Activated T-helper 2 cell treated with anti-CD3 and anti-CD28 coated beads, Interferon-gamma antibody, Interleukin-2, Interleukin-4, amounts not matched to agents 10 μg/mL and 5 μg/mL and 100 μg/mL, durations not matched to agents 14 hours and 24 hours and 36 hours (primary cell): ENCODE measurements at places on chromosomes 5 and 9. TPM values are rescaled to one million over a fixed set of nuclear protein-coding genes. Genes with fewer than 3 reads are reported as not detected.
A peak's percentile ranks its signal among the peaks of the same experiment; 100 is the strongest.

The C5orf58 gene
- total RNA-seq, result not detected in 2 replicates

DNA sequence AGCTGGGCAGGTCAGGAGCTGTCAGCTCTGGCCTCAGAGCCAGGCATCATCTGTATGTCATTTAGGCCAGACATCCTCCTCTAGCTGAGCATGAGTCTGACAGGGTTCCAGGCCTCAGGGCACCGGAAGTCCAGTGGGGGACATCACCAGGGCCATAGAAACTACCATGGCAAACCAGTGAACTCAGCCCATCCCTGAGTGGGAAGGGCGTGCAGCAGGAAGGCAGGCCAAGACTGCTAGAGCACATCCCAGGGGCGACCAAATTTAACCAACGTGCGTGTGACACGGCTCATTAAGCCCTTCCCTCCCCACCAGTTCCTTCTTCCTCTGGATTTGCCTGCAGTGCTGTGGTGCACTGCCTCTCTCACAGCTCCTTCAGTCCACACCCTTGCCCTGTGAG is 75.9 kb downstream of the COL27A1 start:
- DNase-seq, result no peak

The PTPA gene
- 106 and 112 TPM in 2 replicates for total RNA-seq

GRCh38 chr9:132169672-132170392 is 8.0 kb downstream of the NTNG2 start:
- DNase-seq, result peak; percentile 34

GRCh38 chr5:174755106-174755505 is 30.7 kb downstream of the MSX2 start:
- DNase-seq, result no peak

The GLDC gene
- 1.0 and 1.4 TPM in 2 replicates for total RNA-seq

DNA sequence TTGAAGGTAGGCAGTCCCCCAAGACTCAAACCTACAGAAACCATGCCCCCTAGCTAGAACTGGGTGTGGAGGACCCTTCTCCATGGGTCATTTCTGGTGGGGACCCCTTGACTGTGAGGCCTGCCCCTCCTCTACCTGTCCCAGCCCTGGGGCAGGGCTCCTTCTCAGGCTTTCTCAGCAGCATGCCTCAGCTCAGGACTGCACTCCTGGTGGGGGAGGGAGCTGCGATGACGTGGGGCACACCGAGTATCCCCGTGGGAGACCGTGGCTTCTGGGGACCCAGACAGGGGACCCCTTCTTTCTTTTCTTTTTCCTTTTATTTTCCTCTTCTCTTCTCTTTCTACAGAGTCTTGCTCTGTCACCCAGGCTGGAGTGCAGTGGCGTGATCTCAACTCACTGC is 27.0 kb upstream of the PITX1 start:
- DNase-seq, result no peak

DNA sequence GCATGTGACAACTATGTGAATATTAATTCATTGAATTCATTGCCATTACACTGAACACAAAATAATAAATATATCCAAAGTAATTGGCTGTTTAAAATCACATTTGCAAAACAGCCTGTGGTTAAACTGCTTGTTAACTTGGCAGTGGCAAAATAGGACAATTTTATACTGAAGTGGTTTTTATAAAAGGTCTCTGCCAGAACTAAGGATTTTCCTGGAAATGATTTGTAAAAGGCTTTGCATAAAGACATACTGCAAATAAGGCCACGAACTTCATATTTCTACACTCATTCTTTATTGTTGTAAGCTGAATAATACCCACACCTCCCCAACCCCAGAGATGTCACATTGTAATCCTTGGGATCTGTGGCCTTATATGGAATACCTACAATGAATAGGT is 370.3 kb upstream of the RGMB start:
- DNase-seq, result no peak

- no peak for DNase-seq
These were observed 13.8 kb downstream of the TMEM267 start for GRCh38 chr5:43469671-43470391.

The NUTM2F gene
- not detected in 2 replicates for total RNA-seq

The F12 gene
- 3.5 and 5.8 TPM in 2 replicates for total RNA-seq

DNA sequence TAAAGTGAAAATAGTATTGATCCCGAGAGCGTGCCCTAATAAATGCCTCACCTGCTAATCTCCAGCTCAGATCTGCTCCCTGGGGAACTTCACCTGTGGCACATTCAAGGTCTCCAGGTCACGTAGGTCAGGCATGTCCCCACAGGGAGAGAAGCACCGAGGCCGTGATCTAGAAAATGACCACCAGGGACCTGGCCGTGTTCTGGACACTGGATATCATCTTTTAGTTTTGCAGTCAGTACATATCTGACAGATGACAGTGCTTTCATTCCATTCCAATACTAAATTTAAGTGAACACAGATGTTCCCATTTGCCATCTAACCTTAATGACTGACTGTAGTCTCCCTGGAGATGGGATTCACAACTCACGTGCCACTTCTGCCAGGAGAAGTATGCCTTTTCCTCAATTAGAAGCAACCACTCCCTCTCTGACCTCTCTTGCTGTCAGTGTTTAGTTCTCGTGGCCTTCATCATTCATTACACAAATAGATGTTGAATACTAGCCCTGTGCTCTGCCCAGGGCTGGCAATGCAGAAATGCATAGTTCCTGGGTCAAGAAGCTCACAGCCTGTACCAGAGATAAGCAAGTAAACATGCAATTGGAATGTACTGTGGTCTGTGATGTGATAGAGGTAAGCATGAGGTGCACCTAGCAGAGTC is 276.5 kb downstream of the NTRK2 start:
- DNase-seq, result no peak

GRCh38 chr5:171684169-171684568 is 101.4 kb upstream of the SMIM23 start:
- DNase-seq, result no peak

DNA sequence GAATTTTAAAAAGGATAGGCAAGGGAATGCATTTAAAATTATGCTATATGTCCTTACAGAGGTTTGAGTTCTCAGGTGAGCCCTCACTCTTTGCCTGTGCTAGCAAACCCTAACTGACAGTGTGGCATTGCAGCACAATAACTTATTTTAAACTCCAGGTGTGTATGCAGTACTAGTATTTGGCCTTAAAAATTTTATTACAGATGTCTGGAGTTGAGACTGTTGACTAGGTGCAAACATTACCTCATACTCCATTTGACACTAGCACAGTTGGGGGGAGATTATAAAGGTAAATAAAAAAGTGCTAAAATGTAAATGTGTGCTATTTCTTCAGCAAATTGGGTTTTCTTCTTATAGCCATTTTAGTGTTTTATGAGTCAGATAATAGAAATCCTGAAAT is 407.7 kb downstream of the SH3GL2 start:
- DNase-seq, result no peak

DNA sequence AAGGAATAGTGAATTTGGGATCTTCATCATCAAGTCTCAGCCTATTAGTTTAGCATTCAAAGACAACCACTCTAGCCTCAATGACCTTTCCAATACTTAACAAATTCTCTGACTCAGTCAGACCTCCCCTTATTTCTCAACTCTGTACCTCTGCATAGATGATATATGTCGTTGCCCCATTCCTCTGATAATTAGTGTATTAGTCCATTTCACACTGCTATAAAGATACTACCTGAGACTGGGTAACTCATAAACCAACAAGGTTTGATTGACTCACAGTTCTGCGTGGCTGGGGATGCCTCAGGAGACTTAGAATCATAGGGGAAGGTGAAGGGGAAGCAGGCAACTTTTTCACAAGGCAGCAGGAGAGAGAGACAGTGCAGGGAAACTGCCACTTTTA is 8.9 kb downstream of the MRPL22 start:
- no peak for DNase-seq

- no peak for DNase-seq
These were observed 166.1 kb downstream of the BNC2 start for GRCh38 chr9:16704116-16705110.

- no peak for DNase-seq
These were observed 44.1 kb upstream of the VDAC1 start for GRCh38 chr5:134048864-134049263.

DNA sequence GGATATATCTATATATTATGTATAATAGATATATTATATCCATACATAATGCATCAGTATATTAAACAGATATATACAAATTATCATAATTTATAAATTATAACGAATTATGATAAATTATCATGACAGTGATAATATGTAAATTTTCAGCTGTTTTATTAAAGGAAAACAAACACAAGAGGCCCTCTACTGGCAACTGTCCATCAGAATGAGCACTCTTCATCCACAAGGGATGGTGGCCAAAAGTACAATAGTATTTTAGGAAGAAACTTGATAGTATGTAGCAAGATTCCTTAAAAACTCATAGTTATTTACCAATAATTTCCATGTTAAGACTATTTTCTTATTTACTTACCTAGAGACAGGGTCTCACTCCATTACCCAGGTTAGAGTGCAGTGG is 113.3 kb upstream of the LPAR1 start:
- DNase-seq, result no peak

The UCK1 gene
- 22.4 and 24.9 TPM in 2 replicates for total RNA-seq

The GDA gene
- total RNA-seq, result 0.07 TPM in 1 of 2 replicates, not detected in the other

DNA sequence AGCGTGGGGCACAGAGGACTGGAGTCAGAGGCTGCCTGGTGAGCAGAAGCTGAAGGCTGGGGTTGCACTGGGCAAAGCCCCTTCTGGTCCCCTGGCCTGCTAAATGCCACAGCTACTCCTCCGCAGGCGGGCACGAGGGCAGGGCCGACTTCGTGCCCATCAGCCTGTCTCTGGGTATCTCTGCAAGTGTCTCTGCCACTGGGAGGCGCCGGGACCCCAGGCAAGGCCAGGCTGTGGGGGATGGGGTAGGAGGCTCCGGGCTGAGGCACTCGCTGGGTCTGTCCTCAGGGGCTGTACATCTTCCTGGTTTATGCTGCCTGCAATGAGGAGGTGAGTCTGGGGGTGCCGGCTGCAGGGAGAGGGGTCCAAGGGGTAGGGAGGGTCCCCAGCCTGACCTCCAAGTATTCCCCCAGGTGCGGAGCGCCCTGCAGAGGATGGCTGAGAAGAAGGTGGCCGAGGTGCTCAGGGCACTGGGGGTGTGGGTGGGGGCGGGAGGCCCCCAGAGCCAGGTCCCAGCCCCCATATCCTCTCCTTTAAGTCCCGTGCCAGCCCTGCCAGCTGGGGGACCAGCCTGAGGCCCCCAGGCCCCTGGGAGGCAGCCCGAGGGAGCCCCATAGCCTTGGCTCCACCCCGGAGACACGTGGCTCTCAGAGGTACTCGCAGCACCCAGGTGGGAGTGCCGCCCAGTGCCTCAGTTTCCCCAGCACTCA is 25.1 kb downstream of the ADGRD2 start:
- no peak for DNase-seq

The GFRA3 gene
- 0.16 and 0.32 TPM in 2 replicates for total RNA-seq

- no peak for DNase-seq
These were observed 105.0 kb downstream of the SLC28A3 start for GRCh38 chr9:84235511-84235910.

- DNase-seq, result no peak
These were observed 89.2 kb upstream of the GRHPR start for GRCh38 chr9:37333288-37333687.

DNA sequence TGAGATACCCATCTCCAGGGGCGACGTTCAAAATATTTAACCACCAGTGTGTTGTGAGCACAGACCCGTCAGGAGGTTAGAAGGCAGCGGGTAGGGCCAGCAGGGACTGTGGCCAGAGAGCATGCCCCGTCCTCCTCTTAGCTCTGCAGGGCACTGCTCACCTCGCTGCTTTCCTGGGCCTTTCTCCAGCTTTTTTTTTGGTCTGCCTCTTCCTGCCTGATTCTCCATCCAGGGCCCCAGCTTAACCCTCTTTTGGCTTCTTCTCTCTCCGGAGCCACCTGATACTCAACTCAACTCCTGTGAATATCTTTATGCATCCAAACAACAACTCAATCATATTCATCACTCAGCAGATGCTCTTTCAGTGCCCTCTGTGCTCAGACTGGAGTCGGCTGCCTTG is 44.0 kb downstream of the TMOD1 start:
- no peak for DNase-seq

DNA sequence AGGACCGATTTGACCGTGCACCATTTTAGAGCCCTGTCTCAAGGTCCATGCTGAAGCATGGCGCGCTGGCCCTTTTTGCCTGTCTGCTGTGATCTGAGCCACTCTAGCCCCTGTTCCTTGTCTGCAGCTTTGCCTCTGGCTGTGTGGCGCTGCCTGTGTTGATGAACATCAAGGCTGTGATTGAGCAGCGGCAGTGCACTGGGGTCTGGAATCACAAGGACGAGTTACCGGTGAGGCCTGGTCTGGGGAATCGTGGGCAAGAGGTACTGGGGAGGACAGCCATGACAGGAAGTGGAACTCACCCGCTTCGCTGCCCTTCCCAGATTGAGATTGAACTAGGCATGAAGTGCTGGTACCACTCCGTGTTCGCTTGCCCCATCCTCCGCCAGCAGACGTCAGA is 6.3 kb downstream of the NHP2 start:
- no peak for DNase-seq

The SH3TC2 gene
- not detected in 2 replicates for total RNA-seq

GRCh38 chr9:81305561-81306182 is 383.7 kb downstream of the TLE1 start:
- no peak for DNase-seq

The SMIM33 gene
- 0.23 and 0.25 TPM in 2 replicates for total RNA-seq

GRCh38 chr9:129505270-129505902 is 115.5 kb downstream of the C9orf50 start:
- no peak for DNase-seq

GRCh38 chr9:73613092-73613701 is 461.5 kb downstream of the ANXA1 start:
- no peak for DNase-seq

DNA sequence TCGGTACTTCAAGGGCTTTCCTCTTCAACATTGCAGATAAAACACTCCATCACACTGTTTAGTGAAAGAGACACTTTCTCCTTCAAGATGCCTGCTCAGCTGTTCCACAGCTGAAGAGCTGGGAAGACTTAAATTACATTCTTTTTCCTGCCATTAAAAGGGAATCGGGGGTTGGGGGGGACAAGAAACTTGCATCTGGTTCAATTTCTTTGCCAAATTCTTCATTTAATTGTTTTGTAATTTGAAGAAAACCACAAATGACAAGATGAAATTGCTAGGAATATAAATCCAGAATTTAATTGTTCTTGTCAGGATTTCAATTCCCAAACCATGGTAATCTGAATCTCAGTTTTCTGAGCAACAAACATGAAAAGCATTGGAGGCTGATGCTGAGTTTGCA is 478.3 kb downstream of the EBF1 start:
- DNase-seq, result no peak

DNA sequence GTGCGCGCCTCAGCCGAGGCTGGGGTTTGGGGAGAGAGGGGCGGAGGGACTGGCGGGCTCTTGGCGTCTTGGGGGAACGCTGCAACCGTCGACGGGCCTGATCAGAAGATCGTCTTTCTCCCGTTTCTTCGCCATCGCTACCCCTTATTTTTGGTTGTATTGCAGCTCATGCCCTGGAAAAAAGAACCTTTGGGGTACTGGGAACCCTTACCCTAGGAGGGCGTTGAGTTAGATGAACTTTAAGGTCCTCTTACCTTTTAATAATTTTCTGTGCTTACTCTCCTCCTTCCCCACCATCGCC is 719 bp downstream of the PAIP2 start:
- DNase-seq, result no peak

The EFCAB9 gene
- total RNA-seq, result not detected in 2 replicates

The FABP6 gene
- total RNA-seq, result not detected in 2 replicates

- no peak for DNase-seq
These were observed 356.5 kb upstream of the TUSC1 start for GRCh38 chr9:26034786-26035185.

The TPPP gene
- 0.09 and 0.11 TPM in 2 replicates for total RNA-seq

- no peak for DNase-seq
These were observed 84.5 kb downstream of the BRINP1 start for GRCh38 chr9:119284587-119285337.

The TMEM174 gene
- total RNA-seq, result not detected in 2 replicates

The CDH9 gene
- not detected in 2 replicates for total RNA-seq

The ASPN gene
- total RNA-seq, result not detected in 2 replicates
